ENCODE measurements at places on chromosomes 13 and 19. TPM values are rescaled to one million over a fixed set of nuclear protein-coding genes. Genes with fewer than 3 reads are reported as not detected.

GRCh38 chr13:26971990-26972887, 199.4 kb downstream of the USP12 start:
- peak; percentile 20 for DNase-seq

DNA sequence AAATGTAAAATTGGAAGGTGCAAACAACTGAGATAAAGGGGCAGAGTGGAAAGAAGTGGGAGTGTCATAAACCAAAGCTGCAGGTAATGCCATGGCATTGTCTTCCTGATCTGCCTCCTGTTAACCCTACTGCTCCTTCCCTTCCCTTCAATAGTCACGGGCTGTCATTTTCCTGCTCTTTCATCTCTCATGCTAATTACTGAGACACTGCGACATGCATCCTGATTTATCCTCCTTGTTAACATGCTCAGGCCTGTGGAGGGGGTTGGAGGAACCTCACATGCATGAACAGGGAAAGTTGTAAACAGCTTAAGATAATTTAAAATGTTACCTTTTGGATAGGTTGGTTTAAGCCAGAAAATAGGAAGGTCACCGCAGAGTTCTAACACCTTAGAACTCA, 27.2 kb downstream of the CNMD start:
- DNase-seq: no peak

The OXGR1 gene
- not detected for total RNA-seq

The C1QTNF9B gene
- total RNA-seq: 0.56 TPM

- peak; percentile 86 for DNase-seq
Observed at GRCh38 chr19:53196777-53197396, 3.7 kb upstream of the ZNF665 start.

The ZNF534 gene
- not detected for total RNA-seq

GRCh38 chr13:112072534-112073244, 5.7 kb downstream of the SOX1 start:
- no peak for DNase-seq

- DNase-seq: peak; percentile 55
Observed at GRCh38 chr19:12967907-12968306, 1.5 kb upstream of the DAND5 start.

The NCCRP1 gene
- not detected for total RNA-seq

The IGFL1 gene
- not detected for total RNA-seq

- no peak for DNase-seq
Observed at GRCh38 chr13:111292710-111293485, 27.5 kb upstream of the TEX29 start.

- peak; percentile 61 for DNase-seq
Observed at GRCh38 chr19:46631481-46631880, 4.5 kb downstream of the GNG8 start.

The EPSTI1 gene
- total RNA-seq: 1.1 TPM

The IGLON5 gene
- not detected for total RNA-seq

GRCh38 chr13:49113526-49114286, 106.4 kb upstream of the MLNR start:
- DNase-seq: peak; percentile 82

DNA sequence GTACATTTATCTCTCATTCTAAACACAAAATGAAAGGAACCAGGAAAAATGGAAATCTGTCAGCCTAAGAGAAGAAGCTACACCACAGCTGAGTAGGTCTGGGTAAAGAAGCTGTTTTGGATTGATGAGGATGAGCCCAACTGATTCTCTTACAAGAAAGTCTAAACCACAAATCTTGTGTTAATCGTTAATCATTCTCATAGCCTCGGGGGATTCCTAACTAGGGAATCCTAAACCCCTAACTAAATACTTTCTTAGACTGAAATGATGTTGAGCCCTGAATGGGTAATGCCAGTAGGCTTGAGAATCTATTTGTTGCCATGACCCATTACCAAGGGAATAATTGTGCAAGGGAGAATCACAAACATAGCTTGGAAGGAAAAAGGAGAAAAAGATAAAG, 327.5 kb upstream of the SPRY2 start:
- DNase-seq: no peak

- no peak for DNase-seq
Observed at GRCh38 chr19:13058951-13059660, 43.6 kb downstream of the LYL1 start.

DNA sequence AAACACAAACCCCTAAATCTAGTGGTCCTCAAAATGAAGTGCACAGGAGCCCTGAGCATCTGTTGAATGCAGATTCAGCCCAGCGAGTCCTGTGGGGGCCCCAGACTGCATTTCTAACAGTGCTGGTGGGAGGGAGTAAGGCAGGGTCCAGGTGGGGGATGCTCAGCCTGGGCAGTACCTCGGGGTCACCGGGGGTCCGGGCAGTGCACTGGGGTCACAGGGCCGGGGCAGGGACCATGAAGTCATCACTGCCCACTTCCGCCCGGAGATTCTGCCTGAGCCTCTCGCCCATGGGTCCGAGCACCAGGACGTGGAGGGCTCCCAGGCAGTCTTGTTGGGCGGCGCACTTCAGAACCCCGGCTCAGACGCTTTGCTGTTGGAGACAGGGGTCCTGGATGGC, 838 bp upstream of the ATP4B start:
- no peak for DNase-seq

DNA sequence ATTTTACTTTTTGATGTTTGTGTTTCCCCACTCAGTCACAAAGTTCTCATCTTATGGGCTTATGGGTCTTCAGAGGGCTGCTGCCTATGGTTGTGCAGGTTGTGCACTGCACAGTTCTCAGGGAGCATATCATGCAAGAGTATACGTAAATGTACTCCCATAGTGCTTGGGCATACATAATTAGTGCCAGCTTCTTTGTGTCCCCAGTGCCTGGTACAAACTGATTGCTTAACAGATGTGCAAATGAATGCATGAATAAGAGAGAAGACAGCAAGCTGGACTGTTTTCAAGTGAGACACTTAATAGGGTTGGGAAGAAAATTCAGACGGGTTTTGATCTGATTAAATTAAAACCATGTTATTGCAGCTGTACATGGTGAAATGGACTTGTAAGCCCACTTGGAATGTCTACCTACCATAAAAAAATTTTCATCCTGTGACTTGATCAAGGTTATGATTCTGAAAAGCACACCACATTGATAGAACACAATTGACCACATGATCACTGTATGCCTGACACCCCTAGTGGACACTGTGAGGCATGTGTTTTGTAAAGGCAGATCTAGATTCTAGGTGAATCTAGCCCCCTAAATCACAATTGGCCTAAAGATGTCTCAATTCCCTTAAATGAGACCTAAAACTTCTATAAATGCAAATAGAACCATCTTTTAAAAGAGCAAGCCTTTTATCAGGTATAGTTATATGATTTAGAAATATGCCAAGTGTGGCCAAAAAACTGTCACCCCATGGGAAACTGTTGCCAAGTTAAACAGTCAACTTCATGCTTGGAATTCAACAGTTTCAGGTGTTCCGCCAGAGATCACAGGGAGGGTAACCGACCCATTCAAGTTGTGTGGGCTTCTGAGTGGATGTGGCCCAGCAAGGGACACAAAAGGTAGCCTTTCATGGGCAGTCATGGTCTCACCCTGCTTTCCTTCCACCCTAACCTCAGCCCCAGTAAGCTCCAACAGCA, 27.9 kb downstream of the FAM124A start:
- DNase-seq: no peak

The SHISA2 gene
- total RNA-seq: not detected

GRCh38 chr19:7415163-7415856, 66.6 kb downstream of the ARHGEF18 start:
- DNase-seq: peak; percentile 86

The ZNF71 gene
- 9.3 TPM for total RNA-seq

- DNase-seq: no peak
Observed at GRCh38 chr13:71593566-71593965, 273.4 kb downstream of the DACH1 start.

DNA sequence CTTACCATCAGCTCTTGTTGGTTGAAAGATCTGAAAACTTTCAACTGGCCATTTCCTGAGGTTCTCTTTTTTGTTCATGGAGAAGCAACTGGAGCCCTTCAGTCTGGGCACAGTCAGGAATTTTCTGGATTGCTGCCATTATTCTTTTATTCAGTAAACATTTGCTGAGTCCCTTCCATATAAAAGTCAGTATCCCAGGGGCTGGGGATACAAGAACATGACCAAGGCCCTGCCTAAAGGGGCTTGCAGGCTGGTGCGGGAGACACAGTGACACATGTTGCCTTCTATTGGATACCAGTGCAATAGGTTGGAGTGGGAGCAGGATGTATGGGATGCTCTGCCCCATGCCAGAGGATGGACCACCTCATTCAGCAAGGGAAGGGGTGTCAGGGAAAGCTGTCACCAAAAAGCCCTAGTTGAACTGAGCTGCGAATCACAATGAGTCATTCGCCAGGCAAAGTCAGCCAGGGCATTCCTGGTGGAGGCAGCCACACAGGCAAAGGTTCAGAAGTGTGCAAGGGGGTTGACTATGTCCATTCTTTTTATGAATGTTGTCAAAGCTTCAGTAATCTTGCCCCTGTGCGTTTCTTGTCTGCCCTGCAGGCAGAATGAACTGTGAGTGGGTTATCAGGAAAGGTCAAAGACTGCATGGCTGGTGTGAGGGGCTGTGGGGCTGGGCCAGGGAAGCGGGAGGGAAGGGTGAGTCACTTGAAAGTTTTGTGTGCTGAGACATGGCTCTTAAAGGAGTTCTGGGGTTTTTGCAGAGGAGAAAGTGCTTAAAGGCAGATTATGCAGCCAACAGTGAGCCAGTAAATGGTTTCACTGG, 395.9 kb downstream of the KCNRG start:
- DNase-seq: peak; percentile 86

The CA11 gene
- 1.3 TPM for total RNA-seq
